T-cell (primary cell): ENCODE measurements at places on chromosomes 7 and 10. TPM values are rescaled to one million over a fixed set of nuclear protein-coding genes. Genes with fewer than 3 reads are reported as not detected.

GRCh38 chr10:49225218-49225876 lies 37.2 kb upstream of the TMEM273 start:
- DNase-seq, result no peak

DNA sequence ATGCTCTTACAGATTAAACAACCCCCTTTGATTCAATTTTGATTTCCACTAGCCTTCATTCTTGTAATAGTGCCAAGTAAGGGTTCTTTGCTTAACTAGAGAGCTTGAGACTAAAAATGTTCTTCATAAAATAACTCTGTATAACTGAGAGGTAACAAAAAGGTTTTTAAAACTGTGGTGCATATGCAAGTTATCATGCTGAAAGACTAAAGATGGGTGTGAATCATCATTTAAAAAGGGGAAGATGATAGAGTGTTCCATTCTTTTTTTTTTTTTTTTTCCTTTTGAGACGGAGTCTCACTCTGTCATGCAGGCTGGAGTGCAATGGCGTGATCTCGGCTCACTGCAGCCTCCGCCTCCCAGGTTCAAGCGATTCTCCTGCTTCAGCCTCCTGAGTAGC lies 11.1 kb downstream of the MDFIC start:
- no peak for DNase-seq

DNA sequence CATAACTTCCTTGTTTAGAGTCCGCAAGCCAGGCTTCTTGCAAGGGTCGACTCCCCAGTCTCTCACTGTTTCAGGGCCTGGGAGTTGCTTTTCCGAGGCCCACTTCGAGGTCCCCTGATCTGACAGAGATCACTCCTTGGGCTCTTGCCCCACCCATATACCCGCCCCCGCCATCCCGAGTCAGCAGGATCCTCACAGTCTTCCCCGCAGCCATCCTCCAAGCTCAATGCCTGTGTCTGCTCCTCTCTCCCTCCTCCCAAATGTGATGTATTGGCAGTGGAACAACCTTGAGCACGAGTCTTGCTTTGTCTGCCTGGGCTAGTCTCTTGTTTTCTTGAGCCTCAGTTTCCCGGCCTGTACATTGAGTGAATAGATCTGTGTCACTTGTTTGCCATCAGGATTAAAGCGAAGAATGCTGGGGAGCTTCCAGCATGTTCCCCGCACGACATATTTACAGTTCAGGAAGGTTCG lies 2.4 kb upstream of the HMX2 start:
- DNase-seq, result no peak

- DNase-seq, result no peak
Measured at GRCh38 chr7:23105086-23105643, 420 bp upstream of the KLHL7 start.

- no peak for DNase-seq
Measured at GRCh38 chr7:48144291-48144768, 26.9 kb upstream of the ABCA13 start.

GRCh38 chr7:123755338-123755737 lies 6.5 kb upstream of the WASL start:
- no peak for DNase-seq

DNA sequence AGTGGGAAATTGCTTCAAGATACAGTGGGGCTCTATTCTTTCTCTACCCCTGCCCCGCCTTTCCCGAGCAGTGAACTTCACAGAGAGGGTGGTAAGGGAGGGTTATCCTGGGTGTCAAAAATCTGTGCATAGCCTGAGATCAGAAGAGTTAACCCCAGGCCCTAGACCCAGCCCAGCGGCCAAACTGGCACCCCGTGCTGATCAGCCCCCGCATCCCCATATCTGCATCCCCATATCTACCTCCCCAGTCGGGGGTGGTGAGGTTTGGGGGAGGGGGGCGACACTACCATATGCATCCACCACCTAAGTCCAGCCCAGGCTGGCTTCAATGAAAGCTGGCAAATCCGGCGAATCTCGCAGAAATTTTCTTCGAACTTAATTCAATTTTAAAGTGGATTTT lies 7.0 kb upstream of the DLX6 start:
- DNase-seq, result no peak

ANK3 gene
- total RNA-seq, result 74.8 TPM

GRCh38 chr10:59222788-59223187 lies 46.3 kb downstream of the PHYHIPL start:
- no peak for DNase-seq

GRCh38 chr7:119936836-119937235 lies 336.1 kb upstream of the KCND2 start:
- no peak for DNase-seq

- DNase-seq, result no peak
Measured at GRCh38 chr10:106612381-106612780, 552.1 kb downstream of the SORCS1 start.

GRCh38 chr7:36264913-36265516 lies 112.0 kb downstream of the EEPD1 start:
- DNase-seq, result no peak

NRCAM gene
- total RNA-seq, result 3.1 TPM

- DNase-seq, result no peak
Measured at GRCh38 chr10:113735913-113736312, 15.6 kb upstream of the PLEKHS1 start.
